Neural progenitor cell (in vitro differentiated cells): ENCODE measurements at places on chromosomes 6 and 20. TPM values are rescaled to one million over a fixed set of nuclear protein-coding genes. Genes with fewer than 3 reads are reported as not detected.

GRCh38 chr6:2038092-2038491 lies 207.3 kb downstream of the GMDS start:
- DNase-seq, result no peak

DNA sequence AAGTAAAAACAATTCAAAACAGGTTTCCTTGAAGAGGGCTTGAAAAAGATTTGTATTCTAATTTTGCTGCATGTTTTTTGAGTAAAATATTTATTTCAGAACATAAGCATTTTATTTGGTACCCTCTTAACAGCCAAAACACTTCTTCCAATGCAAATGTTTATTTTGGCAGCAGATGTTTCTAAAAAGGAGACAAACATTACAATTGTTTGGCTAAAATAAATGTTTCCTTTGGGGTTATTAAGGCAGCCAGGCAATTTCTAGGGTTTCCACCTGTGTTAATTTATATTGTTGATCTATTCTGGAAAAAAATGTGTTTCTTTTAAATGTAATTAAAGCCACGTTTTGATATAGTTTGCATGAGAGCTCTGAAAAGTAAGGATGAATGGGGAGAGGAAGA lies 56.6 kb downstream of the ARID1B start:
- no peak for DNase-seq

Gene ZSCAN23
- 20.4 and 21.3 TPM in 2 replicates for total RNA-seq

DNA sequence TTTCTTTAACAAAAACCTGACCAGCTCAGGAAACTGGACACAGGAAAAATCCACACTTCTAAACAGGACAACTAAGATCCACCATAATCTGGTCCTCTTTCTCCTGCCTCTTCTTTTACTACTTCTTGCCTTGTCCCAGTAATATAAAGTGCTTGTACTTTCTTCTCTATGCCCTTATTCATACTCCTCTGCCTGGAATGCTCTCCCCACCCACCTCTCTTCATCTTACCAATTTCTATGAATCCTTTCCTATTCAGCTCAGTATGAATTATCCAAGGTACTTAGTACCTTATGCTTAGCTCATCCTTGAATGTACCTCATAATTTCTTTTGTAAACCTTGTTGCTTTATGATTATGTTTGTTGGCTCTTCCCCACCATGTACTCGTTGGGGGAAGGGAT lies 159.4 kb downstream of the CDK19 start:
- no peak for DNase-seq

Gene GGTLC1
- not detected in 2 replicates for total RNA-seq
